NCI-H2107 (cell line): ENCODE measurements at places on chromosomes 16 and 17.

- no peak for DNase-seq
Measured at GRCh38 chr16:31215287-31216162, 1.4 kb downstream of the PYDC1 start.

DNA sequence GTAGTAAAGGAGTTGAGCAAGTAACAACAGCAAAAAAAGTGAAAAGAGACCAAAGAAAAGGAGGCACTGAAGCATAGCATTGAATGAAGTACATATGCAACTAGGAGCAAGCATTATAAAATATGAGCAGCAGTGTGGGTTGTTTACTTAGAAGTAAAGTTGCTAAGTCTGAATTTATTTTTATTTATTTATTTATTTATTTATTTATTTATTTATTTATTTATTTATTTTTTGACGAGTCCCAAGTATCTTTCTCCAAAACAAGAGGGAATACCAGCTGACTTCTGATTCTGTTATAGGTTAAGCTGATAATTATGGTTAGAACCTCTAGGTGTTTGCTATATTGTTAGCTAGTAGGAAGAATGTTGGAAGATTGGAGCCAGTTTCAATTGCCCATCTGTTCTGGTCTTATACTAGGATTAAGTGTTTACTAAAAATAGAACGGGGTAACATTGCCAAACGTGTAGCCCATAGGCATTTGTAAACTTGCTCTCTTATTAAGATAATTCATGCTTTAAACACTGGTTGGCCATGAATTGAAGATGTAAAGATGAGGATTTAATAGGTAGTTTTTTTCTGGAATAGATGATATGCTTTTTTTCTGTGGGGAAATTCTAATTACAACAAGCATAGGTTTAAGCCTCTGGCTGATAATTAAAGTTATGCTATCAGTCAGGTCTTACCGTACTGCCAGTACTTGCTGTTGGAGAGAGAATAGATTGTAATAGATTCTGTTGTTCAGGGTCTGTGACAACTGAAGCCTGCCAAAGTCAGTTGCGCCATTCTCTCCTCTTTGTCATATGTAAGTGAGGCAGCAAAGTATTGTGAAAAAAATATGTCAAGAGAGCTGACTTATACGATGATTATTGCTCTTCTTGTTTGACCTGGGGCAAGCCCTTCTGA is 66.7 kb downstream of the PPM1E start:
- DNase-seq = peak; percentile 25

GRCh38 chr17:62800585-62800984 is 7.5 kb downstream of the MARCHF10 start:
- DNase-seq = no peak

- DNase-seq = peak; percentile 72
Measured at GRCh38 chr16:85649411-85650134, 36.5 kb downstream of the GSE1 start.

- DNase-seq = no peak
Measured at GRCh38 chr17:11651089-11651488, 52.8 kb downstream of the DNAH9 start.

DNA sequence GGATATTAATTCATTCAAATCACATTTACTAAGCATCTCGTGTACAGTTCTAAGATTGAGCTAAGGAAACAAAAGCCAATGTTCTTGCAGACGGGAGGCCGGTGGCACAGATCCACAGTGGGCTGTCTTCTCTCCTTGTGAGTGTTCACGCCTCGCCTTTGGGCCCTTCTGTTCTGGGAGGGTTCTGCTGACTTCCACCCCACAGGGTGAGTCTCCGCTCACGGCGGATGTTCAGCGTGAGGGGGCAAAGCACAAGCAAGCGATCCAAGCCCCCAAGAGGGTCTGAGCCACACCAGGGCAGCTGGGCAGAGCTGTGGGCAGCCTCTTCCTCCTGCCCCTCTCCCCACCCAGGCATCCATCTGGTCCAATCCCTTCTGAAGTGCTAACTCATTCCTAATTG is 84.3 kb upstream of the DOC2B start:
- DNase-seq = no peak

DNA sequence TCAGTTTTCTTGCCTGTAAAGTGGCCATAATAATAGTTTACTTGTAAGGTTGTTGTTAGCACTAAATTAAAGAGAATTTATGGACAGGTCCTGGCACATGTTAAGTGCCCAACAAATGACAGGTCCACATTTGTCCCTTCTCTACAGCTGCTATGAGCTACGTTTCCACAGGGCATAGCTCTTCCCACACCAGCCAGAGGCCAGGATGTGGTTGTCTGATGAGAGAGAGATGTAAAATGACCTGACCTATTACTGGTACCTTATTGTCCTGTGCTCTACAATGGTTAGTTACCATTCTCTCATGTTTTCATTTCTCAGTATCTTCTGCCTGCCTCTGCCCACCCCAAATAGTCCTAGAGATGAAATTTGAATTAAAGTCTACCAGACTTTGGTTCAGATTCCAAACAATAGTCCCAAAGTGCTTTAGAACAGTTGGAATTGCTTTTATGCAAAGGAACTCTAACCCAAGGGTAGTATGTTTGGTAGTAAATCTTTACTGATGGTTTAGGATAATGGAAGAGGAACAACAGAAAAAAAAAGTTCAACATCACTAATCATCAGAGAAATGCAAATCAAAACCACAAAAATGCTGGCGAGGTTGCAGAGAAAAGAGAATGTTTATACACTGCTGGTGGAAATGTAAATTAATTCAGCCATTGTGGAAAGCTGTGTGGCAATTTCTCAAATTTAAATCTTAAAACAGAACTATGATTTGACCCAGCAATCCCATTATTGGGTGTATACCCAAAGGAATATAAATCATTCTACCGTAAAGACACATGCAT is 57.1 kb upstream of the ANKFN1 start:
- no peak for DNase-seq

DNA sequence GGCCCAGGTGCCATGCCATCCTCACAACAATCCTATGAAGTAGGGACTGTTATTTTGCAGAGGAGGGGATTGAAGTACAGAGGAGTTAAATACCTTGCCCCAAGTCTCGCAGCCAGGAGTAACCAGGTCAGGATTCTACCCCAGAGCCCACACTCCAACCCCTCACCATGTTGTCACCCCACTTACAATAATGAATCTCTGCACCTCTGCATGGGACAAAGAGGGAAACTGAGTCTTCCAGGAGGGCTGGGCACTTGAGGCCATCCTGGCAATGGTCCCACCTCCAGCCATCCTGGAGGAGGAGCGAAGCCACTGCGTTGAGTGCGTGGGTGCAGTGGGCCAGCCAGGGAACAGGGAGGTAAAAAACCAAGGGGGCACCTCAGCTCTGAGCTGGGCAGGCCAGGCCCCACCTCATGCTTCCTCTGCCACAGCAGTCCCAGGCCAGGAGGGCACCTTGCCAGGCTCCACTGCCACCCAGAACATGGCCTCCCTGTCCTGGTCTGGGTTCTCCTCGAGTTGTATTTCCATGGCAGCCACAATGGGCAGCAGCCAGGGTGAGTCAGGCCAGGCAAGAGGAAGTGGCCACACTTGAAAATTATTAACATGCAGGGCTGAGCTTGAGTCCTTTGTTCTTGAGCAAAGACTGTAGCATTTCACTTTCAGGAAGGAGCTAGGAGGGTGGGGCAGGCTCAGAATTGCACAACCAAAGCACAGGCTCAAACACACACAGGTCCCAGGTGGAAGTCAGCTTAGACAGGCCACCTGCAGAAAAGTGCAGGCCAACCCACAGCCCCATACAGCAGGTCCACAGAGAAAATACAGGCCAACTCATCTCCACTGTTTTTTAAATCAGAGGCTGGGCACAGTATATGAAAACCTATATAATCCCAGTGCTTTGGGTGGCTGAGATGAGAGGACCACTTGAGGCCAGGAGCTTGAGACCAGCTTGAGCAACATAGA is 52.1 kb downstream of the CUEDC1 start:
- peak; percentile 58 for DNase-seq

DNA sequence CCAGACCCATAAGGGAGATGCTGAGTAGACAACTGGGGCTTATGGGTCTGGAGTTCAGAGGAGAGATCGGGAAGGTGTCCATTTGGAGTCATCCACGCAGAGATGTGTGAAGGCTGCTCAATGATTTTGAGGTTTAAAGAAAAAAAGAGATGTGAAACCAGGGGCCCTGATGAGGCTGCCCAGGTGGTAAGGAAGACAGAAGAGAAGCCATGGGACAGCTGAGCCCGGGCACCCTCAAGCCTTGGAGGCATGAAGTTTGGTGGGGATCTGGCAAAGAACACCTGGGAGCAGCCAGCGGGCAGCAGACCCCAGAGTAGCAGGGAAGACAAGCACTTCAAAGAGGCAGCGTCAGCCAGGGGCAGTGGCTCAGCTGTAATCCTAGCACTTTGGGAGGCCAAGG is 20.8 kb upstream of the MYO15B start:
- no peak for DNase-seq
